ENCODE measurements at places on chromosomes 5 and 9.

DNA sequence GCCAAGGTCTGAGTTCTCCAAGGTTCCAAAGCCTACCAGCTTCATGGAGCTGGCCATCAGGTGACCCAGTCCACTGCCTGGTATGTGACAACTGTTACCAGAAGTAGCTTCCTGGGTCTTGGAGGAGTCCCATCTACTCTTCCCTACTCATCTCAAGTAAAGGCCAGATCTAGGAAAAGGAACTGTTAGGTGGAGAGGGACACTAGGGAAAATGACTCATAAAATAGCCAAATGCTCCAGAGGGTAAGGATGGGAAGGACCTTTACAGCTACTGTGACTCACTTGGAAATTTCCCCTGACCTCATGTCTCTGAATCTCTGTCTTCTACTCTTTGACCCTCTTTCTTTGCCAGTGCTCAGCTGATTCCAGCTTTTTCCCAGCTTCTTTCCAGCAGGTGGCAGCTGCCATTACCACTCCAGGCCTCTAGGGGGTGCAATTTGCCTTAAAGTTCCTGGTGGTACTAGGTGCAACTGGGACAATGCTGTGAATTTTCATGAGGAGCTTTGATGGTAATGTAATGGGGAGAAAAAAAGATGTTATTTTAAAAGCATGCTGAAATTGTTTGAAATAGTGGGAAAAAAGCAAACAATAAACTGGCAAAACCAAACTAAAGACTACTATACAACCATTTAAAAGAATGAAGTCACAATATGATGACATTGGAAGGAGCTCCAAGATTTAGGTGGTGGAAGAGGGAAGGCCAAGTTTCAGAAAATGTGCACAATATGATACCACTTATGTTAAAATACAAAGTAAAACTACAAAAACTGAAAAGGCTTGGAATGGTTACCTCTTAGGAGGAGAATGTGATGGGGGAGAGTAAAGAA, 27.1 kb upstream of the MYORG start:
- DNase-seq, result peak; percentile 48

GRCh38 chr5:180596668-180597231, 5.5 kb upstream of the SCGB3A1 start:
- no peak for DNase-seq

- no peak for DNase-seq
These were observed 9.9 kb downstream of the PLK2 start for GRCh38 chr5:58450018-58450417.

- DNase-seq, result no peak
These were observed 67.7 kb downstream of the HMHB1 start for GRCh38 chr5:143879646-143880045.

- no peak for DNase-seq
These were observed 198.1 kb downstream of the SYK start for GRCh38 chr9:90999425-91000397.

All from stimulated activated CD4-positive, alpha-beta T cell treated with anti-CD3 and anti-CD28 coated beads, TNF-alpha, amount 100 ng/mL, for 48 hours (primary cell).